ENCODE measurements at places on chromosomes 2 and 18. TPM values are rescaled to one million over a fixed set of nuclear protein-coding genes. Genes with fewer than 3 reads are reported as not detected.
A peak's percentile ranks its signal among the peaks of the same experiment; 100 is the strongest.

- H3K36me3 ChIP-seq = no peaks in the 10 kb centered on the region
- no peak overlapping the region for H3K4me3 ChIP-seq
- H3K27me3 ChIP-seq = peaks cover 1% of the 10 kb centered on the region
Measured at GRCh38 chr2:2291500-2292260, 39.4 kb downstream of the MYT1L start.

ATOH8 gene
- total RNA-seq = 7.1 TPM

CNDP1 gene
- not detected for total RNA-seq

RPRD1A gene
- total RNA-seq = 34.9 TPM

GRCh38 chr2:237727363-237727762 lies 71.2 kb upstream of the RBM44 start:
- peaks cover 77% of the 10 kb centered on the region for H3K4me1 ChIP-seq
- no peaks in the 10 kb centered on the region for H3K27me3 ChIP-seq
- peak overlapping the region; percentile 93 for H3K27ac ChIP-seq
- DNase-seq = peak; percentile 59
- H3K4me3 ChIP-seq = no peak overlapping the region

GRCh38 chr2:237068005-237068576 lies 17.6 kb upstream of the COPS8 start:
- H3K4me3 ChIP-seq = no peak overlapping the region
- no peaks in the 10 kb centered on the region for H3K4me1 ChIP-seq
- no peak overlapping the region for H3K27ac ChIP-seq
- H3K27me3 ChIP-seq = no peaks in the 10 kb centered on the region
- DNase-seq = no peak
- H3K36me3 ChIP-seq = peaks cover 10% of the 10 kb centered on the region
